Osteocyte (in vitro differentiated cells): ENCODE measurements at places on chromosomes 4 and X. TPM values are rescaled to one million over a fixed set of nuclear protein-coding genes. Genes with fewer than 3 reads are reported as not detected.
A peak's percentile ranks its signal among the peaks of the same experiment; 100 is the strongest.

DNA sequence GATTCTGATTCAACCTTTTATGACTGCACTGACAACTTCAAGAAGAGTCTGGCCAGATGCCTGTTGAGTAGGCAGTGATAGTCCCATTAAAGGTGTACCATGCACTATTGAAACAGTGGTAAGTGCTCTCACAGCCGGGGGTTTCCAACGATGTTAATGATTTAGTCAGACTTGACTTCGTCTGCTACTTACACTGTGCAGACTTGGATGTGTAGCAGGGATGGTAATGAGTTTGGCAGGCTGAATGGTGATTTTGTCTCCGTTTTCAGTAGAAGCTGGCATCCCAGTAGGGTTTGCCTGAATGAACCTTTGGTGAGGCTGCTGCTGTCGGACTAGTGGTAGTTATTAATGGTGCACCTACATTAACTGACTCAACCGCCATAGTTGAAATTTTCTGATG lies 52.0 kb upstream of the TMSB15B start:
- no peak overlapping the region for H3K4me3 ChIP-seq
- no peak for DNase-seq
- no peaks in the 10 kb centered on the region for H3K27me3 ChIP-seq
- H3K27ac ChIP-seq, result no peak overlapping the region
- H3K4me1 ChIP-seq, result no peaks in the 10 kb centered on the region

- no peaks in the 10 kb centered on the region for H3K36me3 ChIP-seq
- peak overlapping the region; percentile 65 for H3K27ac ChIP-seq
- no peak overlapping the region for H3K4me3 ChIP-seq
- peaks cover 37% of the 10 kb centered on the region for H3K4me1 ChIP-seq
- no peak for DNase-seq
These were observed 146.7 kb downstream of the KCNIP4 start for GRCh38 chr4:21801661-21802385.

DNA sequence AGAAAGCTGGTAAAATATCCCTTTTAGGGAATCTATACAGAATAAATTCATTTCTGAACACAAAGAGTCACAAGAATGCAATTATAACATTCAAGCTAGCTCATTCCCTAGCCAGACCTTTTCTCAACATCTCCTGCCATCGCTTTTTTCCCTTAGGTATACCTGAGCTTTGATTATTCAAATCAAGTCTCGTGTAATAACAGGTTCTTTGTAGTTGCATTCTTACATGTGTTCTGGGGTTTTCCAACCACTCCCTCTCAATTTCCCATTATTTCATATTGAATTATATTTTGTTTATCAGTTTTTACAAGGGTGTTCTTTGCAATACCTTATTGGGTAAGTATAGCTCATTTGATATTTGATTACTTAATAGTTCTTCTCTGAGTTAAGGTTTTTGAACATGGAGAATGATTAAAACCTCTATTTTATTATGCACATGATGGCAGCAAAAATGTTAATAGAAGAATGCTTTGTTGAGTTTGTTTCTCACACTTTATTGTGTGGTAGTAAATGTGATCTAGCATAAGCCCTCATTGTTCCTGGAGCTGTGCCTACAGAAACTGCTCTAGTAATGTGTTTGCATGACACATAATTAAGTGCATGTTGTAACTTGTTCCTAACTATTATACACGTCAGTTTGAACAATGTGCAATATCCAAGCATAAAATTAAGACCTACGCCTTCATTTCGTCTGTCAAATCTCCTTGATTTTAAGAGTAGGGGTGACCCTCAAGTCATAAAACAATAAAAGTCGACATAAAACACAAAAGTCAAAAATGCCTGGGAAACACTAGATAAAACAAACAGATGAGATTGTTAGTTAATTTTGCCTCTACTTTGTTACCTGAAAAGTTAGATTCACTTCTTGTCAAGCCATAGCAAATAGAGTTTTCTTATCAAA lies 124.0 kb upstream of the POF1B start:
- H3K36me3 ChIP-seq, result no peaks in the 10 kb centered on the region
- H3K4me3 ChIP-seq, result no peak overlapping the region
- no peak overlapping the region for H3K27ac ChIP-seq
- H3K27me3 ChIP-seq, result no peaks in the 10 kb centered on the region
- no peaks in the 10 kb centered on the region for H3K4me1 ChIP-seq

DNA sequence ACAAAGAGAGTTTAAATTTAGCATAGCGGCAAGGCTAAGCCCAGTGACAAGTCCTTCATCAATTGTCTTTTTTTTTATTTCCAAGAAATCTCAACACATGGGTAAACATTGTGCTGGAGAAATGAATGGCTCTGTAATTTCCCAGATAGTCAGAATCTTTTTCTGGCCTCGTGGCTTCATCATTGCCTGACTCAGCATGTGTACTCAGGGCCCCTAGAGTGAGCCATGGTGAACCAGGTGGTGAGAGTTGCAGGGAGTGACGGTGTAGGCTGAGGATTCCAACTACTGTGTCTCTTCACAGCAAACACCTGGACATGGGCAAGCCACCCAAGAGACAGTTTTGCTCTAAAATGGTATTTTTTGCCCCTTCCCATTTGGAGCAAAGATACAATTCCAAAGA lies 43.1 kb upstream of the UCP1 start:
- DNase-seq, result no peak
- no peak overlapping the region for H3K4me3 ChIP-seq
- no peak overlapping the region for H3K27ac ChIP-seq
- no peaks in the 10 kb centered on the region for H3K36me3 ChIP-seq
- H3K27me3 ChIP-seq, result peaks cover 11% of the 10 kb centered on the region

DNA sequence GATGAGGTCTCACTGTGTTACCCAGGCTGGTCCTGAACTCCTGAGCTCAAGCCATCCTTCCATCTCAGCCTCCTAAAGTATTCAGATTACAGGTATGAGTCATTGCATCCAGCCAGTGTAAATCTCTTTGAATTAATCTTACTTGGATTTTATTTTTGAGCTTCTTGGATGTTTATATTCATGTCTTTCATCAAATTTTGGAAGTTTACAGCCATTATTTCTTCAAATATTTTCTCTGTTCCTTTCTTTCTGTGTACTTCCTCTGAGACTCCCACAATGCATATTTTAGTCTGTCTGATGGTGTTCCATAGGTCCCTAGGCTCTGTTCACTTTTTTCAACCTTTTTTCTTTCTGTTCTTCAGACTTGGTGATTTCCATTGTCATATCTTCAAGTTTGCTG lies 34.9 kb downstream of the ZCCHC13 start:
- peaks cover 6% of the 10 kb centered on the region for H3K36me3 ChIP-seq
- H3K27ac ChIP-seq, result no peak overlapping the region
- no peak overlapping the region for H3K4me3 ChIP-seq
- H3K4me1 ChIP-seq, result peaks cover 7% of the 10 kb centered on the region

The FAM13A gene
- 18.5 and 20.3 TPM in 2 replicates for total RNA-seq

The ZNF711 gene
- total RNA-seq, result 8.8 and 8.9 TPM in 2 replicates

The HSFX2 gene
- 0.64 TPM in 1 of 2 replicates, not detected in the other for total RNA-seq

The FLNA gene
- total RNA-seq, result 2,024 and 2,203 TPM in 2 replicates

The EDNRA gene
- 181 and 195 TPM in 2 replicates for total RNA-seq

The TBC1D14 gene
- total RNA-seq, result 31.0 and 33.2 TPM in 2 replicates

The ARHGAP36 gene
- not detected in 2 replicates for total RNA-seq
